ENCODE measurements at places on chromosomes 4 and X.

DNA sequence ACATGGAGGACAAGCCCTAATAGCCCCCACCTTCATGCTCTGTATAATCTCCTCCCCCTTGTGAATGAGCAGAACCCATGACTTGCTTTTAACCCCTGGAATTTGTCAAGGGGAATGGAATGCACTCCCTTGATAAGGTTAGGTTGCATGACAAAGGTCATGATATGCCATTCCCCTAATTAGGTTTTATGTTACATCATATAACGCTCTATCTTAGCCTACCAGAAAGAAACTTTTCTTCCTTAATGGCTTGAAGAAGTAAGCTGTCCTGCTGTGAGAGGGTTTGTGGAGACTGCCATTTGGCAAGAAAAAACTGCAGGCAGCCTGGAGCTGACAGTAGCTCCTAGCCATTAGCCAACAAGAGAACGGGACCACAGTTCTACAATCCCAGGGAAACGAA is 399.8 kb upstream of the MAD2L1 start:
- DNase-seq, result no peak

DNA sequence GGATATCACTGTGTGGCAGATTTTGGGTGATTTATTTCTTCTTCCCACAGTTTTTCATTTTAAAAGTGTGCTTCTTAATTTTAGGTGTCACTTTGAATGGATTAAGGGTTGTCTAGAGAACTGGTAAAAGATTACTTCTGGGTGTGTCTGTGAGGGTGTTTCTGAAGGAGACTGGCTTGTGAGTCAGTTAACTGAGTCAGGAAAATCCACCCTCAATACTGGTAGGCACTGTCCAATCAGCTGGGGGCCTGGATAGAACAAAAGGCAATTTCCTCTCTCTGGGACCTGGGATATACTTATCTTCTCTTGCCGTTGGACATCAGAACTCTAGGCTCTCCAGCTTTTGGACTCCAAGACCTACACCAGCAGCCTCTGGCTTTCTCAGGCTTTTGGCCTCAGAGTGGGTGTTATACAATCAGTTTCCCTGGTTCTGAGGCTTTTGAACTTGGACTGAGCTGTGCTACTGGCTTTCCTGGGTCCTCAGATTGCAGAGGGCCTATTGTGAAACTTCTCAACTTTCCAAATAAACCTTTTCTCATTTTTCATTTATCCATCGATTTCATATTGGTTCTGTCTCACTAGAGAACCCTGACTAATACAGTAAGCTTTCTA is 413.1 kb downstream of the GBA3 start:
- DNase-seq, result no peak

GRCh38 chr4:168562041-168562571 is 65.3 kb downstream of the PALLD start:
- no peak for DNase-seq

GRCh38 chrX:122703762-122704161 is 480.3 kb upstream of the GRIA3 start:
- no peak for DNase-seq

DNA sequence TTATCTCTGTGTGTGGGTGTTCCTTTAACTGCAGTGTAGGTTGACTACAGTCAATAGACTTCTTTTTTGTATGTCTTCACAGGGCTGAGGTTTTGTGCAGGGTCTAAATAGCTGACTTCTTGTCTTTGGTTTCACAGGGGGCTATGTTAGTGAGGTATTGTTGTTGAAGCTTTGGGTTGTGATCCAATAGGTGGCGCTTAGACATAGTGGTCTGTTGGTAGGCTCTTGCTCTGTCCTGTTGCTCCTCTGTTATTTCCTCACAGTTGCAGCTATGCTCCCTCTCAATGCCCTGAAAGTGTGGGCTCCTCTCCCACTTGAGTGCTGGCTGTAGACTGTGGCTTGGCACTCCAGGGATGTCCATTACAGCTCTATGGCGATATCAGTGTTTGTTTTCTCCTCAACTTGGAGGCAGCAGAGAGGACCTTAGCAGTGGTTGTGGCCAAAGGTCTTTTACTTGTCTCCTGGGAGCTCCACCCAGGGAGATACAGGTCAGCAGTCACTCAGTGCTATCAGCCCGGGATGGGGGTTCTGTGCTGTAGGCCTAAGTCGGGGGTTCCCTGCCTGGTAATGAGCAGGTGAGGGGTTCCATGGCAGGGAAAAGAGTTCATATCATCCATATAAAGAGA is 14.0 kb downstream of the POF1B start:
- DNase-seq, result no peak

DNA sequence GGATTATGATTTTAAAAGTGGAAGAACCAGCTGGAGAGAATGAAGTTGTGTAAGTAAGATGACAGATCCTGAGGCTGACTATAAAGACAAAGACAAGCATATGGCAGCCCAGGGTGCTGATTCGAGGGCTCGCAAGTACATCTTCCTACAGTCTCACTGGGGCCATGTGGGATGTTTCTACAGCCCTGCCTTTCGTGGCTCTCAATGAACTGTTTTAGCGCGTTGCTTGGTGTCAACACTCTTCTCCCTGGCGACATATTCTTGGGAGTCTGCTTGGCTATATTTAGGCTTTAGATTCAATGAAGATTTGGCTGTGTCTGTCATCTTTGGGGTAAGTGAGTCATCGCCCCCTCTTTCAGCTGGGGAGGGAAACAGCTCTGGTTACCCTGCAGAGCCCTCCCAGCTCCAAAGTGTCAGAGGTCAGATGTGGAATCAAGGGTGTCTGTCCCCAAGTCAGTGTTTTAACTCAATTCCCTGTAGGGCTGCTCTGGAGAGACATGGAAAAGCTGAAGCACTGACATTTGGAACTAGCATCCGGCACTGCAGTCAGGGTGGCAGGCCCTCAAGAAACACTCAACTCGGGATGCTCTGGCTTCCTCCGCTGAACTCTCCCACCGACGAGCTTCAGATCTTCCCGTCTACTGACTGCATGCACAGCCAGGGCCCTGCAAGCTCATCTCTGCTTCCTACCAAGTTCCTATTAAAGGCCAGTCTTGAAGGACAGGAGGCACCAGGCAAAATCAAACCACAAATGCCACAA is 65.7 kb downstream of the GATB start:
- DNase-seq, result no peak

DNA sequence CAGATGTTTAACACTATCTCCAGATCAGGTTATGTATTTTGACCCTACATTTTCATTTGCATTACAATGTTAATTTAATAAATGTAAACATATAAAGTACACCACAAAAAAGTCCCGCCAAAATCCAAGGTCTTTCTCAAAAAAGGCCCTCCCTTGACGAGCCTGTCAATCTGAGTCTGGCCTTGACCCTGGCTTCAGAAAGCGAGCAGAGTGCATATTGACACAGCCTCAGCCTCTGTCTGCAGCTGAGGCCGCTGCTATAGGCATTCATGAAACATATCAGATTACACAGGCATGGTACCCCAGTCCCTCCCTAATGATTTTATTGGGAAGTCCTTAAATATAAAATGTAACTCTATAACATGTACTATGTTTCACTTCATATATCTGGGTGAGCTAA is 6.2 kb downstream of the MBNL3 start:
- DNase-seq, result no peak

DNA sequence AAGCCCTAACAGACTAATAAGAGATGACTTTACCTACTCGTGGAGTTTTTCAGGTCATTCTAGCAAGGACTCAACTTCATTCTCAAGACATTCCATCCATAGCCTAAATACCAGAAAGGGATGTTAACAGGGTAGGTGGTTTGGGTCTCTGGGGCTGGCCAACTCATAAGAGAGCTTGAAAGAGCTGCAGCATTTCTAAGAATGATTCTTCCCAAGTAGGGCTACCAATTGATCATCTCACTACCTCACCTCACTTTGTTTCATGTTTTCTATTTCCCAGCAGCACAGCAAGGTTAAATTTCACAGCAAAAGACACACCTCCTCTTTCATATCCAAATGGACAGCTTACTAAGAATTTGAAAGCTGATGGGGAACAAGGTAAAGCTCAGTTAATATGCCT is 614.8 kb upstream of the DIPK2B start:
- no peak for DNase-seq

- no peak for DNase-seq
Measured at GRCh38 chrX:68941385-68941952, 112.6 kb downstream of the EFNB1 start.

DNA sequence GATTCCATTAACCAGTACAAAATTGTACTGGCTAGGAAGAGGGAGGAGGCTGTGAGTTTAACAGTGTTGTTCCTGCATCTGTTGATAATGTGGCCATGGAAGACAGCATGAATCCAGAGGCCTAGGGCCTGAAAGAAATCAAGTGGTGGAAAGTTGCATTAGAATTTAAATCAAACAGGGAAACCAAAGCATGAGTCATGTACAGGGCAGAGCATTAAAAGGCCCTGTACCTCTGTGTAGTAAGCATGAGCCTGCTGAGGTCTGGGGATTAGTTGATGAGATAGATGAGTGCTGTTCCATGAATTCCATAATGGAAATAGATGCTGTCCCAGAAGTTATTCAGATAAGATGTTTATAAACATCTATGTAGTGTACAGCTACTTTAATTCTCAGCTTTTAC is 58.3 kb downstream of the MID1IP1 start:
- no peak for DNase-seq

DNA sequence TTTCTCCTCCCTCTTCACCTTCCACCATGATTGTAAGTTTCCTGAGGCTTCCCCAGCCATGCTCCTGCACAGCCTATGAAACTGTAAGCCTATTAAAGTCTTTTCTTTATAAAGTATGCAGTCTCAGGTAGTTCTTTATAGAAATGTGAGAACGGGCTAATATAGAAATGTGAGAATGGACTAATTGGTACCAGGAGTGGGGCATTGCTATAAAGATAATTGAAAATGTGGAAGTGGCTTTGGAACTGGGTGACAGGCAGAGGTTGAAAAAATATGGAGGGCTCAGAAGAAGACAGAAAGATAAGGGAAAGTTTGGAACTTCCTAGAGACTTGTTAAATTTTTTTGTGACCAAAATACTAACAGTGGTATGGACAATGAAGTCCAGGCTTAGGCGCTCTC is 959.3 kb downstream of the SH3BGRL start:
- DNase-seq, result no peak

- DNase-seq, result no peak
Measured at GRCh38 chr4:109994415-109994827, 81.7 kb downstream of the EGF start.

DNA sequence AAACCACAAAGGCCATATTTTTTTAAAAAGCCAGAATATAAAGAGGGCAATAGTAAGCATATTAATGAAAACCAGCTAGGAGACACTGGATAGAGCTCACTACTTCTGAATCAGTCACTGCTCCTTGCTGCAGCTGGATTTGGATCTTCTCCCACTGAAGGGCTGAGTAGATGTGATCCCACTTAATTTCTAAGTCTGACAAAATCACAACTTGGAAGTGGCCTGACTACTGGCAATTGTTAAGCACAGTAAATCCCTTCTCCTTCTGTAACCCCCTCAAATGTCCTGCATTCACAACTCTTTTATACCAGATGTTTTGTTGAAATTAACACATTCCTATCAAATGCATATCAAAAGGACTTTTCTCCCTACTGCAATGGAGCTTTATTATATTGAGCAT is 72.9 kb downstream of the AMMECR1 start:
- no peak for DNase-seq

DNA sequence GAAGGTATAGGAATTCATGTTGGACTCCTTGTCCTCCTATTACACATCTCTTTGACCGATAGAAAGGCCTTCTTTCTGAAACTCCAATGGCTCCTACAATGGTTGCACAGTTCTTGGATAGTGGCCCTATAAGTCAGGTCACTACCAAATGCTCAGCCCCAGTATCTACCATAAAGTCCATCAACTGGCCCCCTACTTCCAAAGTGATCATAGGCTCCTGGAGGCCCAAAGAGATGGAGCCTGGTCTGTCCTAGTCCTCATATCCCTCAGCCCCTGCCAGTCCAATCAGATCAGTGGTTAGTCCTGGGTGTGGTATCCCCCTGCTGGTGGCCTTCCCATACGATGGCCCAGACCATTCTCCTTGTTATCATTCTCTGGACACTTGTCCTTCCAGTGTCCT is 30.3 kb downstream of the SULT1E1 start:
- no peak for DNase-seq

DNA sequence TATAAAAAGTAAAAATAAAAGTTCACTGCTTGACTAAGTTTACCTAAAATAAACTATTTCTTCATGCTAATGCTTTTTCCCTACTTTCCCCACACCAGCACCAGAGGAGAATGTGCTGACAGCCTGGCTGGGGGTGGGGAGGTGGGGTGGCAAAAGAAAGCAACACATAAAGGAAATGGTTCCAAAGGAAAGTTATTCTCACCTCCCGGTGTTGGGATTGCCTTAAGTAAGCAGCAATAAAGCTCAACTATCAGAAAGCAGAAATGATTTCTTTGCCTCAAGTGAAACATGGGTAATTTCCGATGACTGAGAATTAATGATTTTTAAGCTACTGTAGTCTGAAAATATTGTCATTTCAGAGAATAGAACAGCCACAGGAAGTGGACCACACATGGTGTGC is 84.5 kb upstream of the DKK2 start:
- no peak for DNase-seq

- DNase-seq, result no peak
Measured at GRCh38 chr4:3225936-3226335, 23.0 kb upstream of the MSANTD1 start.

DNA sequence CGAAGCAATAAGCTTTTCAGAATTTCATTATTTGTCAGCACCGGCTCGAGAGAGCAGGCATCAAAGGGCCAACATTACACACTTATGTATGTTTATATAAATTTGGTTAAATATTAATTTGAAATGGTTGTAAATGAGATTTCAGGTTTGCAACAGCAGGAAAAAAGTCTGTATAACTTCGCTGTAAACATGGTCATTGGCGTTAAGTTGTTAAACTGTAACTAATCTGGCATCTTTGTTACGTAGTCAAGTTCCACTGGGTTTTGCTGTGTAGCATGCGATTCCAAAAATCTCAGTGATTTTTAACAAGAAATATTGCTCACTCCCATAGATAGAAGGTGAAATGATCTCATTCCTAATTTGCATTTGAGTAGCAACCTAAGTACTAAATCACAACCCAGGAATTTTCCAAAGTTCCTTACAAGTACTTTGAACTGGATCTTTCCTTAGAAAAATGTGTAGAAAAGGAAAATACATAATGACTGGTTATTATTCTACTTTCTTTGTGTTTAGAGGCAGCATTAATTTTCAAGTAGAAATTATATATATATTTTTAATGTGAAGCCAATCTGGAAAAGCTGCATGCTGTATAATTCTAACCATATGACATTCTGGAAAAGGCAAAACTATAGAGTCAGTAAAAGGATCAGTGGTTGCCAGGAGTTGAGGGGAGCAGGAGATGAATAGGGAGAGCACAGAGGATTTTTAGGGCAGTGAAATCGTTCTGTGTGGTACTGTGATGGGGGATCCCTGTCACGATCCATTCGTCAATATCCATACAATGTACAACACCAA is 222.1 kb downstream of the CBR4 start:
- no peak for DNase-seq

GRCh38 chr4:153181700-153182099 is 22.5 kb upstream of the TRIM2 start:
- DNase-seq, result no peak
